ENCODE measurements at places on chromosomes 12 and 14. TPM values are rescaled to one million over a fixed set of nuclear protein-coding genes. Genes with fewer than 3 reads are reported as not detected.

The OTX2 gene
- not detected for total RNA-seq

The FAM186B gene
- 1.4 TPM for total RNA-seq

The KCNJ8 gene
- total RNA-seq, result 88.7 TPM

The TBX3 gene
- total RNA-seq, result 47.2 TPM

The KLRC2 gene
- not detected for total RNA-seq

The SPTB gene
- total RNA-seq, result 1.7 TPM

The SLC2A13 gene
- 2.5 TPM for total RNA-seq

All from Caco-2 (cell line).